ENCODE measurements at places on chromosomes 5 and 9.
A peak's percentile ranks its signal among the peaks of the same experiment; 100 is the strongest.

- DNase-seq = no peak
Measured at GRCh38 chr5:115857626-115858349, 16.1 kb downstream of the AP3S1 start.

- DNase-seq = peak; percentile 66
Measured at GRCh38 chr5:50440651-50441492, at the start of gene EMB. Gene EMB (minus strand): TSS chr5:50441288. CDS start chr5:50441151, 137 bp downstream.

GRCh38 chr5:173451651-173452050 lies 123.4 kb upstream of the STC2 start:
- DNase-seq = no peak

GRCh38 chr5:33105521-33105941 lies 335.2 kb upstream of the TARS1 start:
- no peak for DNase-seq

DNA sequence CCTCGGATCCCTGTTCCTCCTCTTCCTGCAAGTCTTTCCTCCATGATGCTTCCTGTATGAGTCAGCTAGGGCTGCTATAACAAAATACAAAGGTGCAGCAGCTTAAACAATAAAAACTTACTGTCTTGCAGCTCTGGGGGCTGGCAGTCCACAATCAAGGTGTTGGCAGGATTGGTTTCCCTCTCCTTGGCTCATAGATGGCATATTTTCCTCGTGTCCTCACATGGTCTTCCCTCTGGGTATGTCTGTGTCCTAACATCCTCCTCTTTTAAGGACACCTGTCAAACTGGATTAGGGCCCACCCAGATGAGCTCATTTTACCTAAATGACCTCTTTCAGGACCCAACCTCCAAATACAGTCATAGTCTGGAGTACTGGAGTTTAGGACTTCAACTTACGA lies 117.5 kb downstream of the MED10 start:
- no peak for DNase-seq

- DNase-seq = no peak
Measured at GRCh38 chr9:124449381-124450151, 685 bp upstream of the ADGRD2 start.

GRCh38 chr9:33407061-33407460 lies 4.7 kb upstream of the AQP7 start:
- DNase-seq = no peak

DNA sequence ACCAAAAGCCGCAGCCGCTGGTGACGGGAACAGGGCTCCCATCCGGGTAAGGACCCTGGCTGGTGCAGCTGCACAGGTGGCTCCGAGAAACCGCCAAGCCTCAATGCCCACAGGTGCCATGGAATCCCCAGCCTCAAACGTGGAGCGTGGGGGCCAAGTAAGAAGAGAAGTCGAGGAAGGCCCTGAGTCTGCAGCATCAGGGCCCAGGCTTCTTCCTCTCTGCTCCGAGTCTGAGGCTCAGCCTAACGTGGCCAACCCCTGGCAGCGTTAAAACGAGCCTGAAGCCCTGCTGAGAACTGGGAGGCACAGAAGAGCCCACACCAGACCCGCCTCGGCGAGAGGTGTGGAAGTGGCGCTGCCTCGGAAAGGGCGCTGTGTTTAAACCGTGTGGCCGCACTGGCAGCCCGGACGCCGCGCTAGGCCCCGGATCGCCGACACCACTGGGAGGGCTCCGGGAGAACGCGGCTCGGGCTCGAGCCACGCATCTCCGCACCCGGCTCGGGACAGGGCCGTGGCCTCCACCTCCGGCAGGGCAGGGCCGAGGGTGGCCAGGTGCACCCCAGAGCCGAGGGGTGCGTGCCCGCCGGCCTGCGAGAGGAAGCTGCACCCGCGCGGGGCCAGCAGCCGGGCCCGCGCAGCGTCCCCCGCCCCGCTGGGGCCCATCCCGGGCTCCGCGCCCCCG lies 730 bp downstream of the ZMYND19 start:
- DNase-seq = no peak

- no peak for DNase-seq
Measured at GRCh38 chr5:161030229-161030628, 178.2 kb upstream of the ATP10B start.

DNA sequence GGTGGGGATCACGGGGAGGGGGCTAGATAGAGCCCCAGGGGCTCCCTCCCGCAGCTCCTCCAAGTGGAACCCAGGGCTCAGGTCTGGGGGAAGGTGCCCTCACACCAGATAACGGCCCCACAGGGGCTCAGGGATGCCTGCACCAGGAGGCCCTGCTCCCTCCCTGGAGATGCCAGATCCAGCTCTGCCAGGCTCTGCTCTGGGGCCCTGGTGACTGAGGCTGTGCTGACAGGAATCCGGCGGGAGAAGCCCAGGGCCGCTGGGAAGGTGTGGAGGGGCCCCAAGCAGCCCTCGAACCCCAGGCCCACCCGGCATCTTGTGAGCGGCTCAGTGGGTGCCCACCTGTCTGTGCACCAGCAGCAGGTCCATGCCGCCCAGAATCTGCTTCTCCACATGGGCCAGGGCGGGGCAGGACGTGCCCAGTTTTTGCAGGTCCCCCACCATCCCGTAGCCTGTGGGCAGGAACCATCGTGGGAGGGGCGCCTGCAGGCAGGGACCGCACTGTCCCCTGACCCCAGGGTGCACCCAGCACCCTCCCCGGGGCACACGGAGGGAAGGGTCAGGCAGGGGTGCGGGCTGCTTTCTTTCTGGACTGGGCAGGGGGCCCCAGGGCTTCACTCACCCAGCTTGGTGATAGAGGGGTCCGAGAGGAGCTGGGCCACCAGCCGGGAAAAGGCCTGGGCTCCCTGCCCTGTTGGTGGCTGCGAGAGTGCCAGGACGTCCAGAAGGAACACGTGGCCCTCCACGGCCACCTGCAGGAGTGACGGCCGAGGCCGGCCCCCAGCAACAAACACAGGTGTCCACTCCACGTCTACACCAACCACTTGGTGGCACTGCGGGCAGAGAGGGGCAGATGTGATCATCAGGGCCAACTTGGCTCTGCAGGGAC lies 48.9 kb upstream of the NRARP start:
- DNase-seq = no peak

DNA sequence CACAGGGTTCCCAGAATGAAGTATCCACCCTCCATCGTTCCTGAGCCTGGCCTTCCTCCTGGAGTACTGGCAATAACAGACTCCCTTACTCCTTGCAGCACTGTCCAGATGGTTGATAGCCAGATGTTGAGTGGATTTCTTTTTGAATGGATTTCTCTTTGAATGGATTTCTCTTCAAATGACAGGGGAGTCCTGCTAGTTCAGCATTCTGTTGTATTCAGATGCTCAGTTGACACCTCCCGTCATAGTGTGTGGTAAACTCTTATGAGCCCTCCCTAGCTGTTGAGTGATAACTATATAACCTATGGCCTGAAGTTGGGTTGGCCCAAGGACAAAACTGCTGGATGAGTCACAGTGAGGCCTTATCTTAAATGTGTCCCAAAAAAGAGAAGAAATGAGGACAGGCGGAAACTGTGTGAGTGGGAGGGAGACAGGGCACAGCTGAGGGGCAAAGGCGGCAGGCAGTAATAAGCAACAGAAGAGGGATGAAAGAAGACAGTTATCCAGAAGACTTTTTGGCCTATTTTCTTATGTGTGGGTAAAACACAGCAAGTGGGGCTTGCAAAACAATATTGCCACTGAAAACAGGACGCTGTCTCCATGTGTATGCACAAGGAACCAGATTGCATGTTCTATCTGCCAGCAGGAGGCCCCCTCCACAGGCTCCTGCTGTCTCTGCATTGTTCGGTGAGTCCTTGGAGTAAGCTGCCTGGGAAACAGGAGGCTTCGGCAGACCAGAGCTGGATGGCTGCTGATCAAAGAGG lies 209.5 kb upstream of the S1PR3 start:
- DNase-seq = no peak

DNA sequence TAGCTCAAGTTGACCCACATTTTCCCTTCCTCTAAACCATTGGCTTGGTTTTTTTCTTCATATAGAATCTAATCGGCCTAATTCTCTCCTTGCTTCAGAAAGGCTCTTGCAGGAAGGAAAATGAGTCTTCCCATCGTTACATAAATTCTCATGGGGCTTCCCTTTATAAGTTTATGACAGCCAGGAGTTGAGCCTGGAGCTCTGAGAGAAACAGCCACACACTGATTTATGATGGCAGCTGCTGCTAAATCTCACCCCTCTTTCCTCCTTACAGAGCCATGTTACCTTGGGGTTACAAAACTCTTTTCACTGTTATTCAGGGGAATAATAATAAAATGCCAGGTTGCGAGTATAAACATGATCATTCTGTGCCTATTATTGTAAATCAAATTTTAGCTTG lies 5.2 kb upstream of the RNF14 start:
- no peak for DNase-seq

DNA sequence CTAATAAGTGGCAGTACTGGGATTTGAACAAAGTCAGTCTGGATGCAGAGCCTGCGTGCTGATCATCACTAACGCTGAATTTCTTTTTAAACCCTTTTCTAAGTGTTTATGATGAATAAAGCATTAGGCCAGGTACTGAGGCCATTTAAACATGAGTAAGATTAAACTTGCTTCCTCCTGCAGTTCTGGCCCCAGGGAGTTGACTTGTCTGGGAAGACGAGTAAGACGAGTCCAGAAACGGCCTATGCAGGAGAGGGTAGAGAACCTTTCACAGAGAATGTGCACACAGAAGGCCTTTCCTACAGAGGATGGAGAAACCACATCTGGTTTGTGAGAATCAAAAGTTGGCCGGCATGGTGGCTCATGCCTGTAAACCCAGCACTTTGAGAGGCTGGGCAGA lies 42.9 kb downstream of the SPRY4 start:
- no peak for DNase-seq

- no peak for DNase-seq
Measured at GRCh38 chr5:5854087-5854486, 431.6 kb downstream of the ICE1 start.

DNA sequence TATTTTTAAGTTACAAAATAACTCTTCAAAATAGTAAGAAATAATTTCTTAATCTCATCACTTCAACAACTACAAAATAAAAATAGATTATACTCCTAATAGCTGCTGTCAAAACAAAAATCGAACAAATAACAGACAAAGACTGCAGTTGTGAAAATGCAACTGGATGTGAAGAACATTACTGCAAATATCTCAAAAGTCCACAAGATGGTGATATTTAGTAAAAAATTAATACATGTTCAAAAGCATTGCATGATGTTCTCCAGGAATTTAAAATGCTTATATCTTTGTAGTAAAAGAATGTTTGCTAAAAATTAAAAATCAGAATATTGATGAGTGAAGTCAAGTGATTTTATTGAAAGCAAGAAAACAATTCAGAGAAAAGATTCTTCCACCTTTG lies 66.2 kb downstream of the MPDZ start:
- DNase-seq = no peak

DNA sequence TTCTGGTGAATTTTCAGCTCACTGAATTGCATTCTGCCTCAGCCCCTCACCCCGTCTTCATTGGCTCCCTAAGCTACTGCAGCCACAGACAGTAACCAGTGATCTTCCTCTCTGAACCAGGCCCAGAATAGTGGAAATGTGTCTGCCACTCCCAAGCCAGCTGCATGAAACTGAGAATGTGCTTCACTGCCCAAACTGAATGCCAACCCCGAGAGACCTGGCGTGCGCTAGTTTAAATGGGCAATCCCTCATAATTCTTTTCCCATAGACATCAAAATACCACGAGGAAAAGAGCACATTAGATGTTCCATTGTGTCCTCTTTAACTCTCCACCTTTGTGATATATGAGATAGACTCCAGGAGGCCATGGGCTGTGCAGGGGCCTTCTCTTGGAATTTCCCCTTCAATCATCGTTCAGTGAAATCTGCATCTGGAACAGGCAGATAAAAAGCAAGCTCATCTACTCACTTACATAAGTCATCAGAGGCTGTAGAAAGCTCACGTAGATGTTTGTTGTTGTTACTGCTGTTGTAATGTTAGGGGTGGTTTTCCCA lies 320.2 kb downstream of the NFIB start:
- no peak for DNase-seq

DNA sequence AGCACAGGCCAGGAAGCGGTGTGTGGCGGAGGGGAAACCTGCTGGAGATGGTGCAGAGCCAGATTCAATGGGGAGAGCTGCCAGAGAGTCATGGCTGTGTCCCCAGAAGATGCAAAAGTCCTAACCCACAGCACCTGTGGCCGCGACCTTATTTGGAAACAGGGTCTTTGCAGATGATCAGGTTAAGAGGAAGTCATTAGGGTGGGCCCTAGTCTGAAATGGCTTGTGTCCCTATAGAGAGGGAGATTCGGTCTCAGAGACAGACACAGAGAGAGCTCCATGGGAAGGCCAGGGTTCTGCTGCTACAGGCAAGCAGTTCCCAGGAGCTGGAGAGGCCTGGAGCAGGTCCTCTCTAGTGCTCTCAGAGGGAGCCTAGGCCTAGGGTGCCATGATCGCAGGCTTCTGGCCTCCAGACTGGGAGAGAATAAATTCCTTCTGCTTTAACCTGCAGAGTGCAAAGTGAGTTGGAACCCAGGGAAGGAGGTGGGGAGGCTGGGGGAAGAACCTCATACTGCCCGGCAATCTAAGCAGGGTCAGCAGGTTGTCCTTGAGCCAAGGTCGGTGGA lies 1.9 kb upstream of the LPCAT1 start:
- DNase-seq = no peak

GRCh38 chr5:56066931-56067450 lies 72.2 kb upstream of the IL6ST start:
- DNase-seq = no peak

GRCh38 chr5:73649926-73650325 lies 23.9 kb downstream of the ARHGEF28 start:
- no peak for DNase-seq

DNA sequence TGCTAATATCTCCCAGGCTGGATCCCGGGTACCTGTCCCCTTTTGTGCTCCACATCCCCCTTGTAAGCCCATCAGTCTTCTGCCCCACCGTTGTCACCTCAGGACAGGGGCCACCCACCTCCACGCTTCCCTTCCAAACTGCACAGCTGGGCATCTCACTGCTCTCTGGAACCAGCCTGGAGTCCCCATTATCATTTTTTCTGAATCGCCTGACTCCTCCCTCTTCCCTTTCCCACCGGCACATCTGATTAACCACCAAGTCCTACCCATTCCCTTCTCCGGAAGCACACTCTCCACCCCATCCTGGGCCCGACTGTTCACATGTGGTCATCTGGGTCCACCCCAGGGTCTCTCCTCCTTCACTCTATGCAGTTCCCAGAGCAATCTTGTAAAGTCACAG lies 53.9 kb downstream of the PSD2 start:
- no peak for DNase-seq

GRCh38 chr5:137488516-137488915 lies 10.6 kb downstream of the SPOCK1 start:
- no peak for DNase-seq

GRCh38 chr5:96148376-96148775 lies 186.7 kb upstream of the ELL2 start:
- DNase-seq = no peak

DNA sequence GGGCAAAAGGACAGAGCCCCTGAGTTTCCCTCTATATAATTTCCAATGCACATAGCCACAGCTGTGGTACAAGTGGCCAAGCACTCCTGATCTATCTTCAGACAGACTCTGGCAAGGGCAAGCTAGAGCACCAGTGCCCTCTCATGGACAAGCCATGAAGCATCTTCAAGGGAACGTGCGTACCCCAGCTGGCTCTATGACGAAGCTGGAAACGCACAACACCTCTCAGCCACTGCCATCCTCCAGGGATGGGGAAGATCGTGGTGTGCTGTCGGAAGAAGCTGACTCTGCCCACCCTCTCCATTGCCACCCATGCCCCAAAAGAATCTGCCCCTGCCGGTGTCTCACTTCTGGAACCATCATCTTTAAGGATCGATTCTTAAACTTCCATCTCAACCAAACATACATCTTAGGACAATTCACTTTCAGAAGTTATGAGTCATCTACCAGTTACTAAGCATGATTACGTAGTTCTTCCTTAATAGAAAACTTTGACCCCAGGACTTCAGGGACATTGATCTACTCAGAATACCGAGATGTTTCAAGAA lies 482.9 kb downstream of the AGTPBP1 start:
- peak; percentile 6 for DNase-seq

Data from stimulated activated CD4-positive, alpha-beta T cell treated with anti-CD3 and anti-CD28 coated beads, Interleukin-12 subunit alpha, Interleukin-12 subunit beta, amount 100 ng/mL, for 48 hours (primary cell).